Lower leg skin (tissue), 4 donors: ENCODE measurements at places on chromosomes 7 and 10. TPM values are rescaled to one million over a fixed set of nuclear protein-coding genes. Genes with fewer than 3 reads are reported as not detected.

- DNase-seq: no peak
Observed at GRCh38 chr10:122018491-122018890, 29.5 kb downstream of the TACC2 start.

- DNase-seq: no peak
Observed at GRCh38 chr7:158128572-158128971, 459.1 kb downstream of the PTPRN2 start.

- no peak for DNase-seq
Observed at GRCh38 chr10:17088118-17088806, 41.3 kb downstream of the CUBN start.

GRCh38 chr7:3087243-3087755 is 43.6 kb upstream of the CARD11 start:
- no peak for DNase-seq

The PDK4 gene
- total RNA-seq: 1,085 TPM

The LIPM gene
- total RNA-seq: 32.8 TPM

DNA sequence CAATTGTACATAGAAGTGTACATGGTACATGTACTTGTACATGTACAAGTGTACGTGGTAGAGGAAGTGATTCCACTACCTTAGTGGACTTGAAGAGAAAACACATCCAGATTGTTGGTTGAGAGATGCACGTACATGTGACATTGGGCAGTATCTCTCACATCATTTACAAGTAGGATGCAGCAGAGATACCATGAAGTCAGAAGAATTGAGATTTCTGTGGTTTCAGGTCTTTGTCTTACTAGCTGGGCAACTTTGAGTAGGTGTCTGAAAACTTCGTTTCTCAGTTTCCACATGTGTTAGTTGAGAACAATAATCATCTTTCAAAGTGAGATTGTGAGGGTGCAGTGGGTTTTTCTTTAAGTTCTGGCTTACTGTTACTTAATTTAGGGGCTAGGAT is 21.5 kb downstream of the CLDN12 start:
- DNase-seq: no peak

- DNase-seq: no peak
Observed at GRCh38 chr10:118028619-118029018, 18.1 kb downstream of the RAB11FIP2 start.

GRCh38 chr10:61588770-61589211 is 73.9 kb upstream of the CABCOCO1 start:
- DNase-seq: no peak

- DNase-seq: no peak
Observed at GRCh38 chr10:57898231-57898630, 369.5 kb downstream of the IPMK start.

GRCh38 chr10:73478636-73479035 is 17.2 kb downstream of the PPP3CB start:
- no peak for DNase-seq

The CNTNAP2 gene
- 0.42 TPM for total RNA-seq

The SPDYE11 gene
- total RNA-seq: not detected

- no peak for DNase-seq
Observed at GRCh38 chr7:17297243-17297642, 1.2 kb upstream of the AHR start.

The CAV2 gene
- total RNA-seq: 47.3 TPM

DNA sequence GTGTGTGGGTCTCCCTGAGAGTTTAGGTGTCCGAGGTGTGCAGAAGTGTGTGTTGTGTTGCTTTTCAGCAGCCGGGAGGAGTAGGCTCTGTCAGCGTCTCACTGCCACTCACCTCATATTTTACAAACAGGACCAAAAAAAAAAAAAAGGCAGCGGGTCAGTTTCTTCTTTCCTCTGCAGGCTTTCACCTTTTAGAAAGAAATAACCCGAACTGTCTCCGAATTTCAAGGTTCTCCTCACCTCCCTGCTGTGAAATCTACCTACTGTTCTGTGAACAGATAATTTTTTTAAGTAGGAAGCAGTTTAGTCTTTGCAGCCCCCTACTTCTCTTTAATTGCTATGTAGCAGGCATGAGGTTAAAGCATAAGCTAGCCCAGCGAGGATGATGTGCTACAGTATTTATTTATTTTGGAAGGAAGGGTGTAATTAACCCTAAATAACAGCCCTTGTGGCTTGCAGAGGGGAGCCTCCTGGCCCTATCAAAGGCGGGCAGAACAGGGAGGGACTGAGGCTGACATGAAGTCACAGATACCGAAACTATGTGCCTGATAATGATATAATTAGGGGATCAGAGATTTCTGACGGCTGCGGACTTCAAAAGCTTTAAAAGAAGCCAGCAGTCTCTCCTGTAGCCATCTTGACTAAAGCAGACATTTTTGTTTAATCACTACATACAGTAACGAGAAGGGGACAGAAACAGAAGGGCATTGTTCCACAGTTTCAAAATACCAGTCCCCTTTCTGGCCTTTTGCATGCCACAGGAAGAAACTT is 1.6 kb downstream of the BAMBI start:
- DNase-seq: no peak

GRCh38 chr10:94353336-94353735 is 9.4 kb downstream of the NOC3L start:
- DNase-seq: no peak

- DNase-seq: no peak
Observed at GRCh38 chr10:26448706-26449435, 10.7 kb downstream of the APBB1IP start.

GRCh38 chr10:49498425-49498824 is 40.5 kb downstream of the ERCC6 start:
- no peak for DNase-seq

The PKD2L1 gene
- total RNA-seq: not detected

The C7orf33 gene
- not detected for total RNA-seq

The VIPR2 gene
- 0.32 TPM for total RNA-seq

- no peak for DNase-seq
Observed at GRCh38 chr7:155361947-155362346, 64.3 kb downstream of the INSIG1 start.

- no peak for DNase-seq
Observed at GRCh38 chr7:75718390-75719031, 20.2 kb downstream of the HIP1 start.

The HOXA1 gene
- 3.0 TPM for total RNA-seq

- no peak for DNase-seq
Observed at GRCh38 chr7:100077205-100077604, 4.3 kb downstream of the ZNF3 start.

GRCh38 chr7:100024020-100024619 is 8.7 kb downstream of the ZKSCAN1 start:
- no peak for DNase-seq

The WNT16 gene
- 12.7 TPM for total RNA-seq
